Activated CD4-positive, alpha-beta T cell treated with anti-CD3 and anti-CD28 coated beads, Interleukin-2, amount 50 U/mL, for 1 hour (primary cell): ENCODE measurements at places on chromosomes 4 and X.

DNA sequence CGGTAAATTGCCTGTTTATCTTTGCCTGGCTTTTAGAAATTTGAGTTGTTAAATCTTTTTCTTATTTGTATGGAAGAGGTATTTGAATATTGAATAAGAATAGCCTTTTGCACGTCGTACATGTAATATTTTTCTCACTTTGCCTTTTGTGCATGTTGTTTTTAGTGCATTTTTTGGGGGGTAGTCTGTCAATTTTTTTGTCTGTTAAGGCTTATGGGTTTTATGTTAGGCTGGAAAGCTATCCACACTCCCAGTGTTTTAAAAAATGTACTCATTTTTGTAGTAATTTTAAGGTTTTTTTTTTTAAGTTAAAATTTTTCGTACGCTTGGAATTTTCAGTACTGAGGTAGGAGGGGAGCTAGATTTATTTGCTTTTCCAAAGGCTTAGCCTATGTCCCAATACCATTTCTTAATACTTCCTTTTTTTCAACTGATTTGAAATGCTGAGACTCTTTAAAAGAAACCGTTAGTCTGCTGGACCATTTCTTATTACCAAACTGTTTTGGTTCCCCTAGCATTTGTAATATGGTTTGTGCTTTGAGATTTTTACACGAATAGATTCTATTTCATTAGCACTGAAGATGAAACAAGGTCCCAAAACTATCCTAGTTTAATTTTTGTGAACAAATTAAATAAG, 1.3 kb downstream of the HERC5 start:
- DNase-seq = no peak

DNA sequence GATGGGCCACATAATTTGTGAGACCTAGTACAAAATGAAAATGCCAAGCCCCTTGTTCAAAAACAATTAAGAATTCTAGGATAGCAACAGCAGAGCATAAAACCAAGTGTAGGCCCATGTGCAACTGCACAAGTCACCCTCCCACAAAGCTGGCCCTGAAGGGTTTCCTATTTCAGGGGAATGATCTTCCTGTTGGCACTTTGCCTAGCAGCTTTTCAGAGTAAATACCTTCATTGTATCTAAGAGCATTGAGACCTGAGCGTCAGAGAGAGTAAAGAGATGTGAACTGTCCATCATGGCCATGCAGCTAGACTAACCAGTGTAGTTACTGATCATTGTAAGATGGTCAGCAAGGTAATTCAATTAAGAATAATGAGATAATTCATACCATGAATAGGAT, 113.6 kb downstream of the CNKSR2 start:
- no peak for DNase-seq

DNA sequence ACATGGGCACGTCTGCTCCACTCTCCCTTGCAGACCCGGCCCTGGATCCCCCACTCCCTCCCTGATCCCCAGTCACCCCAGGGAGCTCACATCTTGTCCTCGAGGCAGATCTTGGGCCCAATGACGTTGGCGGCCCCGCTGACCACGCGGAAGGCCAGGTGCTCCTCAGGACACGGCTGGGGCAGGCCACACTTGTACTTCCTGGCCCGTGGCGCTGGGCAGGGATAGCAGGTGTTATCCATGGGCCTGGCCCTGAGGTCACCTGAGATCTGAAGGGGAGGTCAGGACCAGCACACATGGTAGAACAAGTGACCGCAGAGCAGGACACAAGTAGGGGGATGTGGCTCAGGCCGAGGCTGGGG, 7.7 kb downstream of the FAM3A start:
- no peak for DNase-seq

DNA sequence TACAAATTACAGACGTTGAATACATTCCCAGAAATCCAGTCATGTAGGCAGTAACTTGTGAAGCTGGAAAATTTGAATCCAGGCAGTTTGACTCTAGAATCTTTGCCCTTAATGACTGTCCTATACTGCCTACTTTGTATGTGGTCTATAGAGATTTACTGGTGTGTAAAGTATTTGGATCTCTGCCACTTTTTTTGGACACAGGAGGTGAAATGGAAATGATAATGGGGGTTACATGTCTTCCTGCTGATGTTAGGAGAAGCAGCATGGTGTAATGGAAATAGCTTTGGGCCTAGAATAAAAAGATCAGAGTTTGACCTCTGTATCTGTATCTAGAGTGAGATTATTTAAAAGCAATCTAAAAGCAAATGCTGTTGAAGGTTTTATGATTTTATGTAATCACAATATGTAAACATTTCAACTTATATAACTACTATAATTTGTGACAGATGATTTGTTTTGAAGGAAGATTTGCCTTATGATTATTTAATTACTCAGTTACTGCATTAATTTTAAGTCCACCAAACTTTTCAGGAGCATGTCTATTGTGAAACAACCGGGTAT, 3.3 kb downstream of the COL4A5 start:
- no peak for DNase-seq

GRCh38 chr4:89056953-89057398, at the start of gene FAM13A:
Gene FAM13A (minus strand): TSS chr4:89057185. CDS start chr4:89056964, 221 bp downstream.
- DNase-seq = no peak

DNA sequence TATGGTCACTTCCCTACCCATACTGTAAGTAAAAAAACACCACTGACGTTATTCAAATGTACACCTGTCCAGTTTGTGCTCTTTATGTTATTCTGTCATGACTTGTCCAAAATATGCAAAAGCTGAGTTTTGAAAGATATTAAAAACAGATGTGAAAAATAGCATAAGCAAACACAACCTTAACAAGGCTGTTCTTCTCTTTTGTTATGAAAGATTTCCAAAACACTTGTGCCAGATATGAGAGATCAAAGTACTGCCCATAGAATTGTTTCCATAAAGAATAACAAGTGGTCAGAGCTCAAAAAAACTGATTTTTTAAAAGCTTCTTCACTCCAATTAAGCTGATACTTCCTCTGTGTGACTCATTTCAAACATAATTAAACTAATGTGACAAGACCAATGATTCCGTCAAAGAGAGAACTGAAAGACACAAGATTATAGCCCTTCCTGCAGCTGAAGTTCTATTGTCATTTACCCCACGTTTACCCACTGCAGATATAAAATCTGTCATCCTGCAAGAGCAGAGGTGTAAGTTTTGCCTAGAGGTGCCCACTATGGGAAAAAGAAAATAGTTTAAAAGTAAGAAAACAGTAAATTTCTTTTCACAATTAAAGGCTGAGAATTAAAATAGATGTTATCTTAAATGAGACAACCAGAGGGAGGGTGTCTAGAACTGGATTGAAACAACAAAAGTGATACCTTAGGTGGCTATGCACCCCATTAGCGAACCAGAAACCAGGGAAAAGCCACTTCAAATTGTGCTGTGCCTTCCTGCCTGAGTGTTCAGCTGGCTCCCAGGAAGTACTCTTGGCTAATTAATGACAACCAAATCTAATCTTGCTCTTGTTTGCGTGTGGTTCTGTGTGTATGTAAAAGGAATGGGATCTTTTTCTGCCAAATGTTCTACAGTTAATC, 30.1 kb downstream of the RASSF6 start:
- DNase-seq = no peak

GRCh38 chr4:25638221-25638601, 17.4 kb upstream of the SLC34A2 start:
- no peak for DNase-seq

DNA sequence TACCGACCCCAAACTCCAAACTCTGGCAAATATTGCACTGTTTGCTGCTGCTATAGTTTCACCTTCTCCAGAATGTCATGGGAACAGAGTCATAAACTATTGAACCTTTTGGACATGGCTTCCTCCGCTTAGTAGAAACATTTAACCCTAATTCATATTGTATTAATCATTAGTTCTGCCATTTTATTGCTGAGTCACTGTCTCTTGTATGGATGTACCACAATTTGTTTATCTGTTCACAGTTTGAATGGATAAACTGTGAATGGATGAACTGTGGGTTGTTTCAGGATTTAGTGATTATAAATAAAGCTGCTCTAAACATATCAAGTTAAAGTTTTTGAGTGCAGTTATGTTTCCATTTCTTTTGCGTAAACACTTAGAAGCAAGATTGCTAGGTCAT, 10.1 kb downstream of the ANXA10 start:
- no peak for DNase-seq

- no peak for DNase-seq
These were observed 40.1 kb upstream of the HMGB3 start for GRCh38 chrX:150942942-150943594.

DNA sequence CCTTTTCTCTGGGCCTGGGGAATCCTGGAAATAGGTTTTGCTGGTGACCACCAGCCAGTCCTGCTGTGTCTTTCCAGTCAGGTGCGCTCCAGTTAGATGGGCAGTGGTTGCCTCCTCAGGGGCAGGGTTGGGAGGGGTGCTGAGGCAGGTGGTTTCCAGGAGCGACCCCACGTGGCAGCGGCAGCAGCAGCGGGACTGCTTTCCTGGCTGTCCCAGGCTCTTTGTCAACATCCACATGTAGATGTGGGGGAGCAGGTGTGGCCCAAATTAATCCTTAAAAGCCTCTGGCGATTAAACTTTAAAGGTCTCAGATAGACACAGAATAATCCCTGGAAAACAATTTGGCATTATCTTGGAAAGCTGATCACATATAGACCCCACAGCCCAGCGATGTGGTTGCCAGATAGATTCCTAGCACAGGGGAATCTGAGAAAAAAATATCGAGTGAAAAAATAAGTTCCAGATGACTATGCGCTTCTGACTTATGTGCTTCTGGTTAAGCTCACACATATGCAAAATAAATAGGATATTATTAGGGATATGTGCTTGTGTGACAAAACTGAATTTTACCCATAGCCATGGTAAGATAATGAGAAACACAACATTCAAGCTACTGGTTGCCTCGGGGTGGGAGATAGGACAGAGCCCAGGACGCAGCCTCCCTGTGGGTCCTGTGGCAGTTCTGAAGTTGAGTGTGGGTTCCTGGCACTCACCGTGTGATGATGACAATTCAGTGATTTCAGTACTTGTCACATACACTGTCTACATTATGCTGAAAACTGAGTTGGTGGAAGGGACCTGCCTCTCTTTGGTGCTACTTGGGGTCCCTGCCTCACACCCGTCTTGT, 336.4 kb downstream of the ARHGAP10 start:
- DNase-seq = no peak

- no peak for DNase-seq
These were observed 502.0 kb downstream of the GBA3 start for GRCh38 chr4:23194751-23195150.
